Activated effector memory CD4-positive, alpha-beta T cell treated with anti-CD3 and anti-CD28 coated beads, Interleukin-2, amount 50 U/mL, for 16 hours (primary cell): ENCODE measurements at places on chromosomes 16 and 17.

- no peak for DNase-seq
Measured at GRCh38 chr17:55410722-55411462, 10.7 kb downstream of the MMD start.

- no peak for DNase-seq
Measured at GRCh38 chr16:50878966-50879615, 137.2 kb downstream of the CYLD start.

DNA sequence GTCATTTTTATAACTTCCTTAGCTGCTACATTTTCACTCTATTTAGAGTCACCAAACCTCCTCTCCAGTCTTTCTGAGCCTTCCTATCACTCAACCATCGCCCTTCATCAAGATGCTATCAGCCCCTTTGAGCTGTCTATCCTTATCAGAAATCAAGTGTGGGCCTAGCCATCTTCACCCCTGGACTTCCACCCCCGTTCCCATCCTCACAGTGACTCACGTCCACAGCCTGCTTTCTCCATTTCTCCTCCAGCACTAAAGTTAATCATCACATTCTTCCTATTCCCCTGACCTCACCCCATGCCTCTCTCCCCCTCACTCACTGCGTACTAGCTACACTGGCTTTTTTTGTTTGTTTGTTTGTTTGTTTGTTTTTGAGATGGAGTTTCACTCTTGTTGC lies 2.4 kb upstream of the TEKT3 start:
- no peak for DNase-seq

DNA sequence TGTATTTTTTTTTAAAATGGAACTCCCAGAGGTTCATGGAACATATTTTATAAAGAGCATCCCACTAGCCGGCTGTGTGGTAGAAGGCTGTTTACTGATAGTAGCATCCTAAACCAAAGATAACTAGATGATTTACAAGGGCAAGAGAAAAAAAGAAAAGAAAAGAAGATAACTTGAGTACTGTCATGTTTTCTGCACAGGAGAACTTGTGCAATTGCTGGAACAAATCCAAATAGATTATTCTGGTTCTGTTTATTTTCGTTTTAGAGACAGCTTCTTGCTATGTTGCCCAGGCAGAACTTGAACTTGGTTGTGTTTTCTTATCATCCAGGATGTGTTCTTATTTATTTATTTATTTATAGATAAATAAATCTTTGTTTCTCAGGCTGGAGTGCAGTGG lies 20.9 kb upstream of the PPM1D start:
- no peak for DNase-seq

GRCh38 chr16:25073854-25074253 lies 37.7 kb upstream of the LCMT1 start:
- DNase-seq: no peak

DNA sequence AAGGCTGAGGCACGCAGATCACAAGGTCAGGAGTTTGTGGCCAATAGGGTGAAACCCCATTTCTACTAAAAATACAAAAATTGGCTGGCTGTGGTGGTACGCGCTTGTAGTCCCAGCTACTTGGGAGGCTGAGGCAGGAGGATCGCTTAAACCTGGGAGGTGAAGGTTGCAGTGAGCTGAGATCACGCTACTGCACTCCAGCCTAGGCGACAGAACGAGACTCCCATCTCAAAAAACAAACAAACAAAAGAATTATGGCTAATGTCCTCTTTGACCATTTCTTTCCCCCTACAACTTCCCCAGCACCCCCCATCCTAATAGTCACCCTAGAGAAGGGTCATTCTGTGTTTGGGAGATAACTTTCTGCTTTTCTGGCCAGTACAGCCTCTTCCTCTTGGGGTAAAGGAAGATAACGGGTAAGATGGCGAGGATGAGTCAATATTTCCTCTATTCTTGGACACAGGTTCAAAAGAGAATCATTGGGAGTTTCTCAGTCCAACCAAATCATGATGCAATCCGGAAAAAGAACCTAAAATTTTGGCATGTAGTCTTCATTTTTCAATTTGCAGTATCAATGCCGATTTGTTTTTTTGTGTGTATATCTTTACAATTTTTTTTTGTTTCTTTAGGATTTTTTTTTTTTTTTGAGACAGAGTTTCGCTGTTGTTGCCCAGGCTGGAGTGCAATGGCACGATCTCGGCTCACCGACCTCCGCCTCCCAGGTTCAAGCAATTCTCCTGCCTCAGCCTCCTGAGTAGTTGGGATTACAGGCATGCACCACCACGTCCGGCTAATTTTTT lies 107.6 kb upstream of the MED13 start:
- no peak for DNase-seq

DNA sequence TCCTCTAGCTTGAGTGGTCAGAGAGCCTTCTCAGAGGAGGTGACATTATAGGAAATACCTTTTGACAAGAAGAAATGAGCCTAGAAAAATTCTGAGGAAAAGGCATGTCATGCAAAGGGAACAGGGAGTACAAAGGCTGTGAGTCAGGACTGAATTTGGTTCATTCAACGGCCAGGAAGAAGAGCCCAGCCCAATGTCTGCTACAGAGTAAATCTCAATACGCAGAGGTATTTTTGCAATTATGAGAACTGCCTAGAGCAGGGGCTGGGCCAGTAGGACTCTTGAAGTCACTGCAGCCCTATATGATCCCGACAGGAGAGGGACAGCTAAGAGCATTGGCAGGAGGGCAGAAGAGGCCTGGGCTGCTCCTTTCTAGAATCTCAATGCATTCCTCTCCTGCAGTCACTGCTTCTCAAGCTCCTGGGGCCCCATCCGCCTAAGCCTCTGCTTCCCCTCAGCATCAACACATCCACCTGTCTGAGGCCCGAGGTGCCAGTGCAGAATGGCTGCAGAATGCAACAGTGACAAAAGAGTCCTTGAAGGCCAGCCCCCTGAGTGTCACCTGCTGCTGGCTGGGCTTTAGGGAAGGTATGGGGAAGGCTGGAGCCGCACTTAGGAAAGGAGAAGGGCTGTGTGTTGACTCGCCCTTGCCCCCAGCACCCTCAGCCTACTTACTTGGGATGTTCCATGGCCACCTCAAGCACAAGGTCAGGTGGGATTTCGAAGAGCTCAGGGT lies 20.1 kb downstream of the NOS2 start:
- no peak for DNase-seq

- DNase-seq: peak; percentile 5
Measured at GRCh38 chr16:84690088-84690819, 9.5 kb upstream of the USP10 start.
